CD4-positive, alpha-beta T cell treated with Interleukin-10 for 1 hour (primary cell): ENCODE measurements at places on chromosomes 1 and 21.

GRCh38 chr1:1809489-1809888 lies 31.2 kb upstream of the NADK start:
- no peak for DNase-seq

DNA sequence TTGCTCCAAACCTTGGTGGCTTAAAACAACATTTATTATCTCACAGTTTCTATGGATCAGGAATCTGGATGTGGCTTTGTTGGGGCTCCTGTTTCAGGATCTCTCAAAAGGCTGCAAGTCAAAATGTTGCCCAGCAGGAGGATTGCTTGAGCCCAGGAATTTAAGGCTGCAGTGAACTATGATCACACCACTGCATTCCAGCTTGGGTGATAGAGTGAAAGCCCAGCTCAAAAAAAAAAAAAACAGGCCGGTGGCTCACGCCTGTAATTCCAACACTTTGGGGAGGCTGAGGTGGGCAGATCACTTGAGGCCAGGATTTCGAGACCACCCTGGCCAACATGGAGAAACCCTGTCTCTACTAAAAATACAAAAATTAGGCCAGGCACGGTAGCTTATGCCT lies 30.0 kb downstream of the BCAS2 start:
- no peak for DNase-seq

DNA sequence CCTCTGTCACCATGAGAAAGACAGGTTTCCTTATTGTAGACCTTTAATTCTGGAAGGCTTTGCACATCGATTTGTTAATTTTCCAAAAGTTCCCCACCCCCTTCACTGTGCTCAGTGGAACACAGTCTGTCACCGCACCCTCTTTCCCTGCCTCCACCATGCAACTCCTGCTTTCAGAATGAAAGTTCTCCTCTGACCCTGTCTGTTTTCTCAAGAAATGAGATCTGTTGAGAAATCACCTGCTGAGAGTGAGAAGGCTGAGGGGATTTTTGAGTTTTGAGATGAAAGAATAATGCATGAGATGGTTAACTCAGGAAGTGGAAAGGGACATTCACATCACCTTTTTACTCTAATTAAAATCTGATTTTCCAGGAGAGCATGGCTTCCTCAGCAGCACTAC lies 99.6 kb downstream of the CYYR1 start:
- no peak for DNase-seq

GRCh38 chr1:233294913-233295236 lies 650 bp downstream of the PCNX2 start:
- DNase-seq = peak; percentile 41

DNA sequence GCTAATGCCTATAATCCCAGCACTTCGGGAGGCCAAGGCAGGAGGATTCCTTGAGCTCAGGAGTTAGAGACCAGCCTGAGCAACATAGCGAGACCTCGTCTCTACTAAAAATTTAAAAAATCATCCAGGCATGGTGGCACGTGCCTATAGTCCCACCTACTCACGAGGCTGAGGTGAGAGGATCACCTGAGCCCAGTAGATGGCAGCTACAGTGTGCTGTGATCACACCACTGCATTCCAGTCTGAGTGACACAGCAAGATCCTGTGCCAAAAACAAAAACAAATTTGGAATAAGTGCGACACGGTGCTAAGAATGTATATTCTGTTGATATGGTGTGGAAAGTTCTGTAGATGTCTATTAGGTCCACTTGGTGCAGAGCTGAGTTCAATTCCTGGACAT lies 15.1 kb downstream of the USP33 start:
- no peak for DNase-seq

- no peak for DNase-seq
Observed at GRCh38 chr1:190286111-190286510, 191.6 kb downstream of the BRINP3 start.

DNA sequence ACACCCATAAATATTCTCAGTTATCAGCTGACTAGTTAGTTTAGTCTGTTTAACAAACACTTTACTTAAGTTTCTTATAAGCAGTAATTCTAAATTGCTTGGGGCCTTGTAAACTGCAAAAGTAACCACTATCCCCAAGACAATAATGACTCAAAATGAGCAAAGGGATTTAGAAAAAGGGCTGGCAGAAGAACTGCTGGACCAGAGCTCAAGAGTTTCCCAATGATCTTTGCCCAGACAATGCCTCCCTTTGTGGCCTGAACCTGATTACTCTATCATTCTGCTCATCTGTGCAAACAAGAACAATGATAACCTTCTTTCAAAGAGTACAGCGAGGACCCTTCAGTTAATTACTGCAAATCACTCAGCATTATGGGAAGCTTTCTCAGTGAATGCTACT lies 123.5 kb downstream of the TIAM1 start:
- DNase-seq = no peak

DNA sequence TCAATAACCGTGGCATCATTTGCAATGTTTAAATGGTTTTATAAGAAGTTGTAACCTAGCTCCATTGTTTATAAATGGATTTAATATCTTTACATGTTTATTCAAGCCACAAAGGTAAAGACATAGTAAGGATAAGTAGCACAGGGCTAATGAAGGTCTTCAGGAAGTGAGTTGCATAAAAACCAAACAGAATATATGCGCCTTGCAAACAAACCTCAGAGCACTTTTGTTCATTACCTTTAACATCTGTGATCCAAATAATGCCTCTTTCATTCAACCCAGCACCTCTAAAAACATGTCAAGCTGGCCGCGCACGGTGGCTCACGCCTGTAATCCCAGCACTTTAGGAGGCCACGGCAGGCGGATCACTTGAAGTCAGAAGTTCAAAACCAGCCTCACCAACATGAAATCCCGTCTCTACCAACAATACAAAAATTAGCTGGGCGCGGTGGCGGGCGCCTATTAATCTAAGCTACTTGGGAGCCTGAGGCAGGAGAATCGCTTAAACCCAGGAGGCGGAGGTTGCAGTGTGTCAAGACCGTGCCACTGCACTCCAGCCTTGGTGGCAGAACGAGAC lies 25.3 kb downstream of the BRINP3 start:
- DNase-seq = no peak

- no peak for DNase-seq
Observed at GRCh38 chr1:209417761-209418160, 165.8 kb upstream of the CAMK1G start.

GRCh38 chr21:32951041-32951440 lies 74.7 kb upstream of the OLIG2 start:
- no peak for DNase-seq

- no peak for DNase-seq
Observed at GRCh38 chr1:89800022-89800655, 20.7 kb upstream of the LRRC8D start.

DNA sequence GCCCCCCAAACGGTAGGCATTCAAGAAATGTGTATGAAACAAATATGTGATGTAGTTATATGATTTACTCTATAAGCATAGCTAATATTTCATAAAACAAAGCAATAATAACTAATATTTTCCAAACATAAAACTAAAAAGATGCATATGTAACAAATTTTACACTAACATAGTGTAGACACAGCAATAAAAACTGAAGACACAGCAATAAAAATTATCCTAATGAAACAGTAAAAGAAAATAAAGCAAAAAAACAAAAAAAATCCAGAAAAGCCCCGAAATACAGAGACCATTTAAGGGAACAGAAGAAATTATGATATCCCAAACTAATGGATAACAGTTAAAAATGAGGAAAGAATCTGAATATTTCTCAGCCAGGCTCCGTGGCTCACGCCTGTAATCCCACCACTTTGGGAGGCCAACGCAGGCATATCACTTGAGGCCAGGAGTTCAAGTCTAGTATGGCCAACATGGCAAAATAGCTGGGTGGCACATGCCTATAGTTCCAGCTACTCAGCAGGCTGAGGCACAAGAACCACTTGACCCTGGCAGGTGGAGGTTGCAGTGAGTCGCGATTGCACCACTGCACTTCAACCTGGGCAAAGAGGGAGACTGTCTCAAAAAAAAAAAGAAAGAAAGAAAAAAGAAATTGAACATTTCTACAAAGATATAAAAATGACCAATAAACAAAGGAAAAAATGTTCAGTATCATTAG lies 38.2 kb upstream of the PSMG1 start:
- DNase-seq = no peak
